ENCODE measurements at places on chromosomes 11 and 22.

DNA sequence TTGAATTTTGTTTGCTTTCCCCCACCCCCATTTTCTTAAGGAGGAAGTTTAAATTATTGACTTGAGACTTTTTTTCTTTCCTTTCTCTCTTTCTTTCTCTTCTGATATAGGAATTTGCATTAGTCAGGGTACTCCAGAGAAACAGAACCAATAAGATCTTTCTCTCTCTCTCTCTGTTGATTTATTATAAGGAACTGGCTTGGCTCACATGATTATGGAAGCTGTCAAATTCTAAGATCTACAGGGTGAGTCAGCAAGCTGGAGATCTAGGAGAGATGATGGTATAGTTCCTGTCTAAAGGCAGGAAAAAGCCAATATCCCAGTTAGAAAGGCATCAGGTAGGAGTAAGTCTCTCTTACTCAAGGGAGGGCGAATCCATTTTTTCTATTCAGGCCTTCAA is 64.0 kb downstream of the CCDC81 start:
- DNase-seq, result no peak

DNA sequence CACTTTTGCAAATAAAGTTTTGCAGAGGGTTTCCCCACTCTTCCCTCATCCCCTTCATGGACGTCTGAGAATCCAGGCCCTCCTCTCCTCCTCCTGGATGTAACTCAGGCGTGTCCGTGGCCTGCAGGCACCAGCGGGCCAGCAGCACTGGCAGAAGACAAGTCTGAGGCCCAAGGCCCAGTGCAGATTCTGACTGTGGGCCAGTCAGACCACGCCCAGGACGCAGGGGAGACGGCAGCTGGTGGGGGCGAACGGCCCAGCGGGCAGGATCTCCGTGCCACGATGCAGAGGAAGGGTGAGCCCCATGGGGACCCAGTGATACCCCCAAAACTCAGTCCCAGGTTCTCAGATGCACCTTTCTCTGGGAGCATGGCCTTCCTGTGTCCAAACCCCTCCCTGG is 14.4 kb downstream of the TUB start:
- no peak for DNase-seq

GRCh38 chr22:28829358-28830181 is 29.2 kb upstream of the XBP1 start:
- DNase-seq, result peak; percentile 91

- DNase-seq, result no peak
Measured at GRCh38 chr11:63564056-63564774, 1.0 kb upstream of the PLAAT2 start.

- DNase-seq, result no peak
Measured at GRCh38 chr11:64772303-64773018, 5.9 kb downstream of the SF1 start.

DNA sequence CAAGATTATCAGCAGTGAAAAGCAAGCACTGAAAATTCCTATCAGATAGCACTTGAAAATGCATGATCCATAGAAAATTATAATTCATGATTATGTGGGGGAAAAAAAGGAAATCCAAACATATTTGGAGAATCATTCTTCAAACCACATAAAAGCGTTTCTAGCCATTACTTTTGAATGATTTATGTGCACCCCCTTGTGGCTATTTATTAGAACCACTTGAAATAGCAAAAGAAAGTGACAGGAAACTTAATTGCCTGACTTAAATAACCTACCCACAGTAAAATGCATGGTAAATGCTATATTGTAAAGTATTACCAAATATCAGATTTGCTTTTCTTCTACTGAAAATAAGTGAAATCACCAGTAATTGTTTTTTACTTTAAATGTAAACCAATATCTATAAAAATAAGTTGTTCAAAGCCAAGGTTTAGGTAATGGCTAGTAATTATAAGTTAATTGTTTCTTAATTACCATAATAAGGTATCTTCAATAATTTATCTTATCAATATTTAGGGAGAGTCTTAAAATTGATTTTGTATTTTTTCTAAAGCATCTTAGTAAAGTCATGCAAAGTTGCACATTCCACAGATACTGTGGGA is 168.5 kb downstream of the ARHGAP42 start:
- DNase-seq, result peak; percentile 81

DNA sequence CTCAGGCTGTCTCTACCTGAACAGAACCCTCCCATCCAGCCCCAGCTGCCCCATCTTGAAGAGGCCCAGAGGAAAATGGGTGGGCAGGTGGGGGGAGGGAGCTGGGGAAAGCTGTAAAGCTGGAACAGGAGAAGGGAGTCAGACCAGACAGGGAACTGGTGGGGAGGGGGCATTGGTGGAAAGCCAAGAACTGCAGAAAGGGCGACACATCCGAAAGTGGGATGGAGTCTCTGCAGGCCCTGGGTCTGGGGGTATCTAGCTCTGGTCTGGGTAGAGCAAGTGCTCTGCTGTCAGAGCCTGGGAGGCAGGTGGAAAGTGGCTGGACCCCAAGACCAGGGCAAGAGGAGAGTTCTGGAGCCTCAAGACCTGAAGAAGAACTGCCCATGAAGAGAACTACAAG is 7.7 kb downstream of the TMPRSS13 start:
- no peak for DNase-seq

DNA sequence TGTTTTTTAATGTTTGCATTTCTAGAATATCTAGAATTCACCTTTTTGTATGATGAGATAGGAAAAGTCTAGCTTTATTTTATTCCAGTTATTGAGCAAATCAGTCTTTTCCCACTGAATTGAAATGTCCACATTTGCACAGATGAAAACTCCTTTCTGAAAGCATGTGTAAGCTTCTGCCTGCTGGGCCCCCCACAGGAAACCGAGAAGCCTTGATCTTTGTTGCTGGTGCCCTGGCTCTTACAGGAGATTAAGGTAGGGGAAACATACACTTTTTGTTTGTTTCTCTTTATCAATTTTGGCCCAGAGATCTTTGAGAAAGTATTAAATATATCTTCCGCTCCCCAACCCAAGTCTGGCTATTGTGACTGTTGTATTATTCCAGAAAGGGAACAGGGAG is 87.2 kb upstream of the GNAZ start:
- DNase-seq, result no peak

DNA sequence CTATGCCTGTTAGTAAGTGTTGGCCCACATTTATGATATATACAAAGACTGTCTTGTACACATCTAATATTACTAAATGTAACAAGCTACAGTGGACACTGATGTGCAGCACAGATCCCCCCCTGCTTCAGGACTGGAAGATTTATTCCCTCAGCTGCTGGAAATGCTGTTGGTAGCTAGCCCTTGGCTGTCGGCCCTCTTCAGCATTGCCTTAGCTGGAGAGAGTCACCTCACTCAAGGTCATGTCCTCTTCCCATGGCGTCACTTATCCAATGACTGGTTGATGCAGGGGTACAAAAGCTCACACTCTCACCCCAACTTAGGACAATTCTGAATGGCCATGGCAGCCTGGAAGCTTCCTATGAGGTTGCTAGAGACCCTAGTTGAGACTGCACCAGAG is 312.7 kb downstream of the SOX6 start:
- DNase-seq, result no peak

DNA sequence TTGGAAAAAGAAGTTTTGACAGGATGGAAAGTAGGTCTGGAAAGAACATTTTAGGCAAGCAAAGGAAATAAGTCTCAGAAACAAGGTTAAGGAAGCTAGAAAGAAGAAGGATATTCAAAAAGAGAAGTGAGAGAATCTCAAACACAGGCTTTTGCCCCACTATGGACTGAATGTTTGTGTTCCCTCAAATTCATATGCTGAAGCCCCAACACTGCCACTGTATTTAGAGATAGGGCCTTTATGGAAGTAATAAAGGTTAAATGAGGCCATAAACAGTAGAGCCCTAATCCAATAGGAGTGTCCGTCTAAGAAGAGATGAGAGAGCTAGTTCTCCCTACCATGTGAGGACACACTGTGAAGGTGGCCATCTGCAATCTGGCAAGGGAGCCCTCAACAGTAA is 20.6 kb upstream of the RPS13 start:
- DNase-seq, result no peak

DNA sequence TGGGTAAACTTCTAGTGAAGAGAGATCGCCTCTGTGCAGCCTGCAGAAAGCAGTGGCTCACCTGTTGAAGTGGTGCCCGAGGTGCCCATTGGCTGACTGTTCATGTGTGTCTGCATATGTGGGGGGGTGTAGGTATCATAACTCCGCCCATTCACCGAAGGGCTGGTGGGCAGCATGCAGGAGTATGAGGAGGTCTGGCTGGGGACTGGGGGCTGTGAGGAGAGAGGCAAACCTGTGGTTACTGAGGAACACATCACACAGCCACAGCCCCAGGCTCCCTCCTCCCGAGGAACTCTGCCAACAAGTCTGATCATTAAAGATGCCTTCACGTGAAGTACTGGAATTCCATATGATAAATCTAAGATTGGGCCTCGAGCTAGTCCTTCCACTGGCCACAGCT is 20.5 kb downstream of the PAX6 start:
- DNase-seq, result no peak

- DNase-seq, result no peak
Measured at GRCh38 chr11:123143476-123143875, 51.6 kb downstream of the CLMP start.

- DNase-seq, result no peak
Measured at GRCh38 chr11:30712749-30713148, 126.6 kb upstream of the MPPED2 start.

GRCh38 chr11:93370260-93370659 is 39.7 kb downstream of the DEUP1 start:
- no peak for DNase-seq

- peak; percentile 54 for DNase-seq
Measured at GRCh38 chr11:125170510-125171031, 6.0 kb downstream of the PKNOX2 start.

Data from GM23338 (cell line).